Activated CD8-positive, alpha-beta memory T cell treated with anti-CD3 and anti-CD28 coated beads for 4 hours (primary cell): ENCODE measurements at places on chromosomes 16 and 17.

GRCh38 chr16:11670171-11671131, 2.2 kb downstream of the SNN start:
- DNase-seq: no peak

DNA sequence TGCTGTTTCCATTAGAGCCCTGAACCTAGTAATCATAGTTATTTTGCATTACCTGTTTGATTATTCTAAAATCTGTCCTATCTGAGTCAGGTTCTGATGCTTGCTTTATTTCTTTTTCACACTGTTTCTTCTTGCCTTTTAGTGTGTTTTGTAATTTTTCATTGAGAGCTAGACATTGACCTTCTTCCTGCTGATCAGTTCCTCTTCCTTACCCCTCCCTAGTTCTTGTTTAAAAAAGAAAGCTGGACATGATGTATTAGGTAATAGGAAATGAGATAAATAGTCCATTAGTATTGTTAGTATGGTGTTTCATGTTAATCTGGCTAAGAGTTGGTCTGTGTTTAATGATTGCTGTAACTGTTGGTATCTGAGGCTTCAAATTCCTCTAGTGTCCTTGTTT, 13.4 kb downstream of the WWP2 start:
- no peak for DNase-seq

GRCh38 chr16:83196796-83197195, 570.0 kb downstream of the CDH13 start:
- no peak for DNase-seq

DNA sequence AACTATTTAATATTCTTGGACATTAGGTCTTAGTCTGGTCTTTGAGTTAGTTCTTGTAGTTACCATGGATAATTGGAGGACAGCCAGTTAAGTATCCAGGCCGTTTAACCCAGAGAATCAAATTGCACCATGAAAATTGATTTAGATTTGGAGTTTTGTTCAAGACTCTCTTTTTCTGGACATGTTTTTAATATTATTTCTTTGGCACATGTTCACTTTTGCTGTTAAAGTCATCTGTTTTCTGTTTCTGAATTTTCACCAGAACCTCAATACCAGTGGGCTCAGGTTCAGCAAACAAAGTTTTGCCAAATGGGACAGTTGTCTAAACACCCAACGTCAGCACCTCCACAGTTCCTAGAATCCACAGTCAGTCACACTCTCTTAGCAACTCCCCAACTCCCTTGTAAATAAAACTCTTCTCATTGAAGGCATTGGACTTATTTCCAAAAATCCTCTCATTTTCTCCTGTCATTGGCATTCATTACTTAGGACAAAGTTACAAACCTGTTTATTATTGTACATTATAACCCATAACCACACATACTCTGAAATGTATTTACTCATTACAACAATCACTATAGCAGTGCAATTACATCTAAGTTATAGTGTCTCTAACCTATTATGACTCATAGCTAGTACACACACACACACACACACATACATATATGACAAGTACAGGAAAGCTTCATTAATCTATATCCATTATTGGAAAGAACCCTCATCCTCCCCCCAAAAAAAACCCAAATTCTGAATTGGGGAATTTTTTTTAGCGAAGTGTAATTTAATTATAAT, 33.5 kb upstream of the DNAH9 start:
- DNase-seq: no peak

DNA sequence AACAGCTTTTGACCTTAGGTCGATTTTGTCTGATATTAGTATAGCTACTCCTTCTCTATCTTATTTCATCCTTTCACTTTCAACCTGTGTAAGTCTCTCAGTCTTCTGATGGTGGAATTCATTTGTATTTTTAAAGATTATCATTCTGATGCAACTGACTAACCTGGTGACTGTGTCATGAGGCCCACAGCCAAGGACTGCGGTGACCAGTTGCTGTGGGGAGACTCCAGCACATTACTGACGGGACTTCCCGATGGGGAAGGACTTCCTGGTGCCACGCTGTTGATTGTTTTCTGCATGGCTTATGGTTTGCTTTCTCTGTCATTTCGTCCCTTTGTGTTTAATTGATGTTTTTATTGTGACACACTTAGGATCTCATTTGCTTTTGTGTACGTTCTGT, 34.2 kb downstream of the RMI2 start:
- no peak for DNase-seq

DNA sequence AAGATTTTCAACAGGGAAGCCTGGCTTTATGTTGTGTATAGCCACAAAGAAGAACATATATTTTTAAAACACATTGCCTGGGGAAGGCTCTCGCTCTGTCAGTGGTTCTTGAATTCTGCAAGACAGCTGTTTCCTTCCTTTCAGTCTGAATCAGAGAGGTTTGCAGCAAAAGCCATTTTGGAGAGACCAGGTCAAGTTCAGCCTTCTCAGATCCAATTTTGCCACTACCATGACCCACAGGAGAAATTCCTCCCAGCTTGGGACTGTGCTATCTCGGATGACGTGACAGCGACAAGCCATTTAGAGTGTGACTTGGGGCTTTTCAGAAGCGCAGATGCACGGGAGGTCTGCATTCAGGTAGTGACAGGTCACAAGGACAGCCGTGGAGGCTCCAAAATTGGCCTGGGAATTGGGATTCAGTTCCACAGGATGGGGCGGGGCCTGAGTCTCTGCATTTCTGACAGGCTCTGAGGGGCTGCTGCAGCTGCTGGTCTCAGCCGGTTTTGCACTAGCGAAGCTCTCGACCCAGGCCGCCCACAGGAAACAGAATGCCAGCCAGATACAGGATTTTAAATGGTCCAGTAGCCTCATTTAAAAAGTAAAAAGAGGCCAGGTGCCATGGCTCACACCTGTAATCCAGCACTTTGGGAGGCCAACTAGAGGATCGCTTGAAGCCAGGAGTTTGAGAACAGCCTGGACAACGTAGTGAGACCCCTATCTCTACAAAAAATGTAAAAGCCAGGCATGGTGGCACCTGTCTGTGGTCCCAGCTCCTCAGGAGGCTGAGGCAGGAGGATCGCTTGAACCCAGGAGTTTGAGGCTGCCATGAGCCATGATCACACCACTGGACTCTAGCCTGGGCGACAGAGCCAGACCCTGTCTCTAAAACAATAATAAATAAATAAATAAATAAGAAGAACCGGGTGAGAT, 196.6 kb upstream of the CIBAR2 start:
- no peak for DNase-seq

- no peak for DNase-seq
These were observed 28.4 kb upstream of the TMC5 start for GRCh38 chr16:19389246-19389645.

GRCh38 chr16:11619327-11619851, 32.7 kb upstream of the LITAF start:
- DNase-seq: no peak

GRCh38 chr17:21677911-21678310, 14.4 kb upstream of the KCNJ18 start:
- DNase-seq: no peak

DNA sequence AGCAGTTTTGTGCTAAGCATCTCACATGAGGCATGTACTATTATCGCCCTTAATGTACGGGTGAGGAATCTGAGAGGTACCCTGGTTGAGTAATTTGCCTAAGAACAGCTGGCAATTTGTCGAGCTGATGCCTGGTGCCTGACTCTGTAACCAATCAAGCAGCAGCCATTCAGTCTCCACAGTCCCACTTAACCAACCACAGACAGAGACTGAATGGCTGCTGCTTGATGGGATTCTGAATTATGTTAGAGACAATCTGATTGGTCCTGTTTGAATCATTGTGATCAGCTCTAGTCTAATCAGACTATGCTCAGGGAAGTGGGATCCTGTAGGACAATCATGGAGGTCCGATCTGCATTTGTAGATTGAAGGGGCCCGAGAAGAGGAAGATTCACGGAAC, 447.0 kb downstream of the SHISA9 start:
- no peak for DNase-seq

GRCh38 chr16:89378947-89379771, 111.2 kb downstream of the ANKRD11 start:
- DNase-seq: no peak

DNA sequence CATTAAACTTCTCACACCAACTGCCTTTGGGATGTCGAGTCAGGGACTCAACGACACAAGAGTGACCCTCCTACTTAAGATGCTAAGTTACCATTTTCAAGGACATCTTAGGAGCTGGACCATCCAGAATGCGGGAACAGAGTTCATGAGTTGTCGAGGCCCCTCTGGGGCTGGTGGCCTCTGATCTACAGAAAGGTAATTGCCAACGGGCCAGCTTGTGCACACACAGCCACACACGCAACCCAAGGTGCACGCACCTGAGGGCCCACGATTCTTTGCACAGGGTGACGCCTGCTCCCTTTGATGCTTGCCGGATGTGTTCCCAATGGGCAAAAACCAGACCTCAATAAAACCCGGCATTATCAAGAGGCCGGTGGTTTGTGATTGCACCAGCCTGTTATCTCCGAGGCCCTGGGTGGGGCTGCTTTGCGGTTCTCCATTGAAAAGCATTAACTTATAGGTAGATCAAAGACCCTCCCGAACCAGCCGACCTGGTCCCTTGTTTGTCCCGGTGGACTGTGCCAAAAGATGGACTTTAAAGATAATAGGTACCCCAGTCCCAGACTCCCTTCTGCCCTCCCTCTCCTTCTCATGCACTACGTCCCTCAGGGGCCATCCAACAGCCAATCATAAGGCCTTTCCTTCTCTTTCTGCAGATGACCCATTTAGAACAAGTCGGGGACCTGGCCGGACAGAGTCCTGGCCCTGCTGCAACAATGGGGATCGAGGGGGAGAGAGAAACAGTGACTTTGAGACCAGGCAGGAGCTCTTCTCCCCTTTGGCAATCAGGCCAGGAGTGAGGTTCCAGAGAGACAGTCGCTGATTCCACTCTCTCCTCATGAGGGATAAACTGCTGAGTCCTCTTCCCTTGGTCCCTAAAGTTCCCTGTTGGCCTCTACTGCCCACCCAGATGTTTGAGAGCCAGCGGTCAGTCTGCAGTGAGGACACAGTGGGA, 292.5 kb downstream of the SOX9 start:
- DNase-seq: no peak
